Spleen (tissue), 13 donors: ENCODE measurements at places on chromosomes 6 and 20.
A peak's percentile ranks its signal among the peaks of the same experiment; 100 is the strongest.

GRCh38 chr20:6812530-6812929, 45.0 kb downstream of the BMP2 start:
- no peaks in the 10 kb centered on the region for H3K4me1 ChIP-seq
- DNase-seq: no peak
- no peaks in the 10 kb centered on the region for H3K27me3 ChIP-seq
- no peak overlapping the region for H3K27ac ChIP-seq
- no peaks in the 10 kb centered on the region for H3K36me3 ChIP-seq

- H3K4me1 ChIP-seq: no peaks in the 10 kb centered on the region
- H3K36me3 ChIP-seq: no peaks in the 10 kb centered on the region
- H3K4me3 ChIP-seq: no peak overlapping the region
Measured at GRCh38 chr20:12179692-12180091, 262.0 kb downstream of the BTBD3 start.

DNA sequence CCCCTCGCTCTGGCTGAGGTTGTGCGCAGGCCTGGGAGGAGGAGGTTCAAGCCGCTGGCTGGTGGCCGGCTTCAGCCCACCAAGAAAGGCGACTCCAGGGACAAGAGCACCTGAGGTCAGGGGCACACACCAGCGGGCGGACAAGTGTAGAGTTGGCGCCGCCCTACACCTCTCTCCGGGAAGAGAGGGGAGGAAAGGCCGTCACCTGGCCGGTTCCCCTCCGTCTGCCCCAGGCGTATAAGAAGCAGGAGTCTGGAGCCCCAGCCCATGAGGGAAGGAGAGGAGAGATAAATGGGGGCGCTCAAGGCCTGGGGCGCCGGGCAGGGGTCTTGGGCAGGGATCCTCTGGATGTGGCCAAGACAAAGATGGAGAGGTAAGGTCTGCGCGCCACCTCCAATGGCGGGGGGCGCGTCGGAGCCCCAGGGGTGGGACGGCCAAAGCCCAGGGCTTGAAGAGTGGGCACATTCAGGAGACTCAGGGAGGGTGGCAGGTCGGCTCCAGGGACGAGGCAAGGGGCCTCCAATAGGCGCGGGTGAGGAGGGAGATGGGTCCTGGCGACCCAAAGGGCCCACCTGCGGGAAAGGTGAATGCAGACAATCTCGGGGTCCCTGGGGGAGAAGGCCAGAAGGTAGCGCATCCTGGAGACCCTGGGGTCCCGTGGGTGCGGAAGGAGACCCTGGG, 826 bp downstream of the RIMS4 start:
- H3K27ac ChIP-seq: no peak overlapping the region
- peaks cover 7% of the 10 kb centered on the region for H3K4me1 ChIP-seq
- no peak overlapping the region for H3K4me3 ChIP-seq

GRCh38 chr20:38651154-38651553, 49.5 kb downstream of the ARHGAP40 start:
- DNase-seq: no peak
- no peak overlapping the region for H3K27ac ChIP-seq
- no peaks in the 10 kb centered on the region for H3K27me3 ChIP-seq
- H3K4me3 ChIP-seq: no peak overlapping the region
- H3K36me3 ChIP-seq: no peaks in the 10 kb centered on the region
- H3K4me1 ChIP-seq: peaks cover 6% of the 10 kb centered on the region

DNA sequence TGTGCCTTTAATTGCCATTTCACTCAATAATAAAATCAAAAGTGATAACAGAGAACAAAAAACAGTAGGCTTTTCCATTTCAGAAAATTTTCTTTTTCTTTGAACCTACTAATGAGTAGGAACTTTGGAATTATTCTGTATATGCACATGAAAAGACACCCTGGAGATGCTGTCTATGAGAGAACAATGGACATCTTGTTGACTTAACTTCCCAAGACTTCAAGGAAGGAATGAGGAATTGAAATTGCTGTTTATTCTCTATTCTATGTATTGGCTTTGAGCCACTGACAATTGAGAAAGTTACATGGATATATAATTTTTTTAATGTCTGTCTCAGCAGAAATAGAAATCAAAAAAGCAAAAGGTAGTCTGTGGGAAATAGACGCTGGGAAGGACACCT, 98.6 kb upstream of the PCSK2 start:
- no peaks in the 10 kb centered on the region for H3K27me3 ChIP-seq
- H3K27ac ChIP-seq: no peak overlapping the region
- H3K4me1 ChIP-seq: no peaks in the 10 kb centered on the region
- H3K36me3 ChIP-seq: no peaks in the 10 kb centered on the region
- no peak for DNase-seq

DNA sequence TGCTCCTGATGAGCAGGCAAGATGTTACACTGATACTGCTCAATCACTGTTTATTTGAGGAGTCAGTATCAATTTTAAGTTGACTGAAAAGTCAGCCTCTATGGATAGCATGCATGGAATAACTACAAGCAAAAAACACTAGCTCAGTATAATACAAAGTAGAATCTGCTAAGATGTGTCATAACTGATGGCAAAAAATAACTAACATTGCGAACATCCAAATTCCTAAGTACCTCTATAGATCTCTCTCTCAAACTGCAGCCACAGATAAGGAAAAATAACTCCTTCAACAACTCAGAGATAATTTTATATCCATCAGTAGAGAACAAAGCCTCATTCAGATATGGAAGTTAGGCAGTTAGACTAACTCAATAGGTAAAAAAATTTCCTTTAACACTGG, 16.3 kb downstream of the HDAC2 start:
- no peaks in the 10 kb centered on the region for H3K4me1 ChIP-seq
- H3K4me3 ChIP-seq: no peak overlapping the region
- H3K36me3 ChIP-seq: peaks cover 40% of the 10 kb centered on the region
- H3K27ac ChIP-seq: no peak overlapping the region
- DNase-seq: no peak

GRCh38 chr6:4858194-4859015, 82.2 kb downstream of the CDYL start:
- H3K27ac ChIP-seq: no peak overlapping the region
- no peaks in the 10 kb centered on the region for H3K27me3 ChIP-seq
- no peaks in the 10 kb centered on the region for H3K36me3 ChIP-seq
- DNase-seq: no peak

GRCh38 chr20:44029848-44030230, 115.2 kb downstream of the TOX2 start:
- no peak overlapping the region for H3K27ac ChIP-seq
- H3K36me3 ChIP-seq: no peaks in the 10 kb centered on the region
- no peak for DNase-seq
- peaks cover 8% of the 10 kb centered on the region for H3K27me3 ChIP-seq
- no peaks in the 10 kb centered on the region for H3K4me1 ChIP-seq

- no peaks in the 10 kb centered on the region for H3K4me1 ChIP-seq
- no peak overlapping the region for H3K4me3 ChIP-seq
- H3K27ac ChIP-seq: peak overlapping the region; percentile 9
- no peaks in the 10 kb centered on the region for H3K36me3 ChIP-seq
- H3K27me3 ChIP-seq: no peaks in the 10 kb centered on the region
Measured at GRCh38 chr6:75842191-75842590, 93.2 kb downstream of the MYO6 start.

DNA sequence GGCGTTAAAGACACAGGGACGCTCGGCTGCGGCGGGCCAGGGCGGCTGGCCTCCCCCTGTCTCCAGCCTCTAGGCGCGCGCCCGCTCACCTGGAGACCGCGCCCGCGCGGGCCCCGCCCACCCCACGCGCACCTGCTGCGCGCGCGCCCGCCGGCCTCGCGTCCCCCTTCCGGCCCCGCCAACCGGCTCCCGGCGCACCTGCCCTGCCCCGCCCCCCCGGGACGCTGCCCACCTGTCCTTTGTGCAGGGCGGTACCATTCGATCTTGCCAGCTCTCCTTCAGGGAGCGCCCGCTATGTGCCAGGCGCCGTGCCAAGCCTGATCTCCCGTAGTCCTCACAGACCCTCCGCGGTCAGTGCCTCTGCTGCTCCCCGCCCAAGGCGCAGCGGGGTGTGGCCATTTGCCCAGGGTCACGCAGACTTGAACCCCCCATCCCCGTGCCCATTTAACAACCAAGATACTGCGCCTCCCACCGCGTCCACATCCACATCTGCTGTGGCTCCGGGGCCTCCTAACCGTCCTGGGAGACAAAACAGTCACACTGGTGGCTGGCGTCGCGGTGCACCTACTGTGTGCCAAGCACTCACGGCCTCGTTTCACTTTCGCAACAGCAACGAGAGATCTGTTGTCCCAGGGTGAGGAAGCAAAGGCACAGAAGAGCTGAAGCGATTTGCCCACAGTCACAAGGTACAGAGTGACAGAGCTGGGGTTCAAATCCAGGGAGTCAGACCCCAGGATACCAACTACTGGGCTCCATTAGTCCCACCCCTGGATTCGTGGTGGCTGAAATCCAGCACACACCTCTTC, 48.1 kb downstream of the NOL4L start:
- H3K27me3 ChIP-seq: no peaks in the 10 kb centered on the region
- H3K4me3 ChIP-seq: peak overlapping the region; percentile 56
- peak overlapping the region; percentile 86 for H3K27ac ChIP-seq
- H3K36me3 ChIP-seq: no peaks in the 10 kb centered on the region

- no peaks in the 10 kb centered on the region for H3K27me3 ChIP-seq
- peak overlapping the region; percentile 30 for H3K27ac ChIP-seq
- no peak overlapping the region for H3K4me3 ChIP-seq
- H3K4me1 ChIP-seq: no peaks in the 10 kb centered on the region
- H3K36me3 ChIP-seq: no peaks in the 10 kb centered on the region
Measured at GRCh38 chr20:34622821-34623451, 54.0 kb downstream of the PIGU start.

DNA sequence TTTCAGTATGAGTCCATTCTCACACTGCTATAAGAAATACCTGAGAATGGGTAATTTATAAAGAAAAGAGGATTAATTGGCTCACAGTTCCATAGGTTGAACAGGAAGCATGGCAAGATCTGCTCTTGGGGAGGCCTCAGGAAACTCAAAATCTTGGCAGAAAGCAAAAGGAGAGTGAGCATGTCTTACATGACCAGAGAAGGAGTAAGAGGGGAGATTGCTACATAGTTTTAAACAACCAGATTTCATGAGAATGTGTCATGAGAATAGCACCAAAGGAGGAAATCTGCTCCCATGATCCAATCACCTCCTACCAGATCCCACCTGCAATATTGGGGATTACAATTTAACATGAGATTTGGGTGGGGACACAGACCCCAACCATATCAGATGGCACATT, 672.4 kb downstream of the HTR1B start:
- H3K4me3 ChIP-seq: no peak overlapping the region
- H3K27me3 ChIP-seq: no peaks in the 10 kb centered on the region
- H3K4me1 ChIP-seq: no peaks in the 10 kb centered on the region
- no peak overlapping the region for H3K27ac ChIP-seq
- no peak for DNase-seq
- H3K36me3 ChIP-seq: no peaks in the 10 kb centered on the region

DNA sequence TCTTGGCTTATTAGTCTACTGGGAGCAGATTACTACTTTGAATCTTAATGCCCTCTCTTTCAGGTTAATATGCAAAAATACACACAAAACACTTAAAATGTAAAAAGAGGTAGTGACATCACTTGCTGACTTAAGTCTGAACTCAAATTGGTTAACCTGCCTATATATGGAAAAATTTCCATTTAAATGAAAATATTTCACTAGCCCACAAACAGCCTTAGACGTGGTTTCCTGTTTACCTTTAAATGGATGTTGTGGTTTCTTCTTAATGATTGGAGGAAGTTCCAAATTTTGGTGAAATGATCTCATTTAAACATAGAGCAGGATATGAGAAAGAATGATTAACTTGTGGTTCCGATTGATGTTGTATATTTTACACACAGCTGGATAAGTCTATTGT, 553.7 kb downstream of the CD109 start:
- DNase-seq: no peak
- H3K4me3 ChIP-seq: no peak overlapping the region
- H3K36me3 ChIP-seq: no peaks in the 10 kb centered on the region
- no peaks in the 10 kb centered on the region for H3K4me1 ChIP-seq
- H3K27me3 ChIP-seq: no peaks in the 10 kb centered on the region

GRCh38 chr6:156421933-156422332, 355.2 kb upstream of the ARID1B start:
- DNase-seq: no peak
- no peak overlapping the region for H3K27ac ChIP-seq
- H3K27me3 ChIP-seq: no peaks in the 10 kb centered on the region
- no peaks in the 10 kb centered on the region for H3K36me3 ChIP-seq
- H3K4me1 ChIP-seq: no peaks in the 10 kb centered on the region
- no peak overlapping the region for H3K4me3 ChIP-seq

DNA sequence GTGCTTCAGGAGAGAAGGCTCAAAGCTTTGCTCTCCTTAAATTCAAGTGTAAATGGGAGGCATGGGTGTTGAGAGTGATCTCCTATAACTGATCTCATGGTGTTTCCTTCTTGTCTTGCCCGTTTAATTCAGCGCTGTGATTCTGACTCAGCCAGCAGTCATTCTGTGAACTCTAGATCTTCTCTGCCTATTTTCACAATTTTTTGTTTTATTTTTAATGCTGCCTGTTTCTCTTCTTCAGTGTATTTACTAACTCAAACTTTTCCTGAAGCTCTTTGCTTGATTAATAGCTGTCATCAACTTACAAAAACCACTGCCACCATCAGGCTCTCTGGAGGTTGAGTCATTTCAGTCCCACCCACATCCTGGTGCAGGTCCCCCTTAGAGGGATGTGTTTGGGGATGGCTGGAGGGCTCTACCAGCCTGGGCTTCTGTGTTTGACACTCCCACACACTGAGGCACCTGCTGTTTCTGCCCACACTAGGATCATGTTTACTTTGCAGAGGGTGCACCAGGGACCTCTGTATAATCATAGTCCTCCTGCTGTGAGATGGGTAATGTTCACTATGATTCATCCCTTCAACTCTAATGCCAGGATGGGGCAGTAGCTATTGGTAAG, 94.0 kb downstream of the SHLD1 start:
- no peak for DNase-seq
- no peak overlapping the region for H3K27ac ChIP-seq
- peaks cover 24% of the 10 kb centered on the region for H3K4me1 ChIP-seq
- no peaks in the 10 kb centered on the region for H3K36me3 ChIP-seq
- no peaks in the 10 kb centered on the region for H3K27me3 ChIP-seq

DNA sequence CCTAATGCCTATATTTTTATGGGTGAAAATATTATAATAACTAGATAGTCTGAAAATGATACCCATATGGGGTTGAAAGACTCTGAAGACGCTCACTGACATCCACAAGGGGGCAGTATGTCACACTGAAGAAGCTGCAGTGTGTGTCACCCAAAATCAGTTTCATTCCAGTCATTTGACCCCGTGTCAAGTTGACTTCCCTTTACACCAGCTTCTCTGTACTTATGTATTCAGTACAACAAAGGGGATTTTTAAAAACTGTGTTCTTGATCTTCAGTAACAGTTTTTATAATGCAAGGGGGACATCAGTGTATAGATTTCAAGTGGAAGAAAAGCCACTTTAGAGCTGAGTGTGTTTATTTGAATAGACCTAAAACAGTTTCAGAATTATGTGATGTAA, 19.3 kb downstream of the FAXC start:
- H3K27ac ChIP-seq: no peak overlapping the region
- no peaks in the 10 kb centered on the region for H3K36me3 ChIP-seq
- H3K4me1 ChIP-seq: no peaks in the 10 kb centered on the region
- no peaks in the 10 kb centered on the region for H3K27me3 ChIP-seq
- DNase-seq: no peak
- H3K4me3 ChIP-seq: no peak overlapping the region

GRCh38 chr6:18183766-18184165, 28.5 kb downstream of the KDM1B start:
- no peak for DNase-seq
- no peaks in the 10 kb centered on the region for H3K27me3 ChIP-seq
- H3K4me3 ChIP-seq: no peak overlapping the region
- no peaks in the 10 kb centered on the region for H3K36me3 ChIP-seq
- H3K27ac ChIP-seq: no peak overlapping the region
- peaks cover 12% of the 10 kb centered on the region for H3K4me1 ChIP-seq

GRCh38 chr6:35008858-35009257, 119.8 kb downstream of the ANKS1A start:
- no peaks in the 10 kb centered on the region for H3K4me1 ChIP-seq
- no peak overlapping the region for H3K27ac ChIP-seq
- no peaks in the 10 kb centered on the region for H3K36me3 ChIP-seq
- DNase-seq: no peak
- H3K27me3 ChIP-seq: no peaks in the 10 kb centered on the region
- no peak overlapping the region for H3K4me3 ChIP-seq
